ENCODE measurements at places on chromosomes 12 and 14. TPM values are rescaled to one million over a fixed set of nuclear protein-coding genes. Genes with fewer than 3 reads are reported as not detected.

Gene PPFIA2
- total RNA-seq: 107 TPM

Gene CLEC2A
- total RNA-seq: 1.1 TPM

Gene MAP3K9
- total RNA-seq: 9.7 TPM

Gene KLRC3
- not detected for total RNA-seq

Gene CYP46A1
- 5.4 TPM for total RNA-seq

Gene TESPA1
- 0.71 TPM for total RNA-seq

Gene TMEM119
- 51.7 TPM for total RNA-seq

Gene LRP1-AS
- total RNA-seq: 3.4 TPM

Gene AQP6
- 1.9 TPM for total RNA-seq

Gene GPATCH2L
- total RNA-seq: 137 TPM

Gene LAG3
- total RNA-seq: 0.60 TPM

Gene NAP1L1
- total RNA-seq: 460 TPM

Gene METTL25
- total RNA-seq: 48.7 TPM

Gene SLC6A15
- total RNA-seq: 71.4 TPM

Gene PLBD1
- 13.8 TPM for total RNA-seq

Gene RNASE7
- 0.55 TPM for total RNA-seq

Gene PPM1H
- total RNA-seq: 17.2 TPM

Gene IL26
- total RNA-seq: not detected

Gene SLC38A2
- total RNA-seq: 247 TPM

Gene GLIPR1L2
- total RNA-seq: 4.5 TPM

Gene CIROP
- not detected for total RNA-seq

Gene HOXC10
- not detected for total RNA-seq

Gene FGF6
- 1.8 TPM for total RNA-seq

Gene NRL
- 394 TPM for total RNA-seq

Gene POU6F1
- total RNA-seq: 8.2 TPM

Gene HCAR1
- total RNA-seq: 0.99 TPM

Gene CDKN1B
- 165 TPM for total RNA-seq

Gene CDKL1
- 15.9 TPM for total RNA-seq

Gene LTB4R2
- total RNA-seq: 6.9 TPM

Gene SMCO2
- 1.9 TPM for total RNA-seq

Gene SPTLC2
- total RNA-seq: 51.1 TPM

Gene SLC25A21
- 0.49 TPM for total RNA-seq

All from camera-type eye (tissue), 1 donor.